B cell (primary cell): ENCODE measurements at places on chromosomes 13 and 19. TPM values are rescaled to one million over a fixed set of nuclear protein-coding genes. Genes with fewer than 3 reads are reported as not detected.

DNA sequence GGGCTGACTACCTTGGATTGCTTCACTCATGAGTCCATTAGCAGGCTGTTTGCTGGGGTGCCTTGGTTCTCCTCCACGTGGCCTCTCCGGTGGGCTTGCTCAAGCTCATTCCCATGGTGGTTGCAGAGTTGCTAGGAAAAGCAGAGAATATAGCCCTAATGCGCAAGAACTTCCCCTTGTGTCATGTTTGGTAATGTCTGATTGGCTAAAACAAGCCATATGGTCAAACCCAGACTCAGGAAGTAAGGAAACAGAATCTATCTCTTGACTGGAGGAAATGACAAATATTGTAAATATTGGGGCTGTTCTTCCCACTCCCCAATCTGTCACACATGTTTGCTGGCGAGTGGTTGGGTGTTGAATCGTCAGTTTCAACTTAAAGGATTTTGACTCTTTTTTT, 12.1 kb downstream of the NFILZ start:
- H3K4me3 ChIP-seq: no peak overlapping the region
- no peak overlapping the region for H3K27ac ChIP-seq
- no peak for DNase-seq
- no peaks in the 10 kb centered on the region for H3K36me3 ChIP-seq

- no peaks in the 10 kb centered on the region for H3K4me1 ChIP-seq
- DNase-seq: no peak
- H3K36me3 ChIP-seq: no peaks in the 10 kb centered on the region
- H3K4me3 ChIP-seq: no peak overlapping the region
- H3K27me3 ChIP-seq: no peaks in the 10 kb centered on the region
Measured at GRCh38 chr19:21593008-21593481, 87.6 kb downstream of the ZNF429 start.

DNA sequence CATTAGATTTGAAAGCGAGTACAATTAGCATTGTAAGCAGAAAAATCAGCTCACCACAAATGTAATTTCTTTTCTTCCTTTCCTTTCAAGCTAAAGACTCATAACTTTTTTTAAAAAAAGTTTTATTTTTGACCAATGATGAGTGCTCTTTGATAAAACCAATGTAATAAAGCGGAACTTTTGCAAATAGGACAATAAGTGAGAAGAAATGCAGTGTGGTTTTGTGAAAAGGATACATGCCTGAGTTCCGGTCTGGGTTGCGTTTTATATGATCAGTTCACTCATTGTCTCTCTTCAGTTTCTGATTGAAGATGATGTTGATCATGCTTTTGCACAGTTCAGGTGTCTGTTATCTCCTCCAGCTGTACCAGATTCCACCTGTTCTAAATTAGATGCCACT, 274.4 kb downstream of the KLF12 start:
- H3K27ac ChIP-seq: no peak overlapping the region
- no peaks in the 10 kb centered on the region for H3K36me3 ChIP-seq
- H3K4me1 ChIP-seq: no peaks in the 10 kb centered on the region

The ELSPBP1 gene
- total RNA-seq: not detected in 2 replicates

The SIGLEC8 gene
- not detected in 2 replicates for total RNA-seq

The KLF1 gene
- total RNA-seq: not detected in 2 replicates
